PC-9 (cell line): ENCODE measurements at places on chromosomes 16 and 17. TPM values are rescaled to one million over a fixed set of nuclear protein-coding genes. Genes with fewer than 3 reads are reported as not detected.

HSD11B2 gene
- 5.0 and 5.3 TPM in 2 replicates for total RNA-seq

COL1A1 gene
- 20.7 and 29.5 TPM in 2 replicates for total RNA-seq

KRT24 gene
- not detected in 2 replicates for total RNA-seq

GDPD3 gene
- total RNA-seq: 27.5 and 32.1 TPM in 2 replicates

SLC5A11 gene
- 3.7 and 5.7 TPM in 2 replicates for total RNA-seq

CENPV gene
- total RNA-seq: 12.6 and 18.1 TPM in 2 replicates

WFIKKN1 gene
- total RNA-seq: 6.9 and 9.2 TPM in 2 replicates

CTRB2 gene
- not detected in 2 replicates for total RNA-seq

OR3A2 gene
- not detected in 2 replicates for total RNA-seq

RCVRN gene
- total RNA-seq: not detected in 2 replicates

ZG16 gene
- 0.13 and 0.26 TPM in 2 replicates for total RNA-seq

CES3 gene
- total RNA-seq: 9.1 and 10.1 TPM in 2 replicates

RAC3 gene
- total RNA-seq: 32.3 and 41.6 TPM in 2 replicates

LYRM9 gene
- 7.6 and 9.2 TPM in 2 replicates for total RNA-seq

SLC52A1 gene
- 0.28 and 0.48 TPM in 2 replicates for total RNA-seq

SEPTIN12 gene
- not detected in 2 replicates for total RNA-seq

KCNJ12 gene
- total RNA-seq: 1.1 and 2.0 TPM in 2 replicates

FBXW10 gene
- total RNA-seq: 5.3 and 6.1 TPM in 2 replicates
